ENCODE measurements at places on chromosomes 7 and 10.

GRCh38 chr10:59888781-59889435 lies 17.4 kb downstream of the CCDC6 start:
- no peak for DNase-seq

DNA sequence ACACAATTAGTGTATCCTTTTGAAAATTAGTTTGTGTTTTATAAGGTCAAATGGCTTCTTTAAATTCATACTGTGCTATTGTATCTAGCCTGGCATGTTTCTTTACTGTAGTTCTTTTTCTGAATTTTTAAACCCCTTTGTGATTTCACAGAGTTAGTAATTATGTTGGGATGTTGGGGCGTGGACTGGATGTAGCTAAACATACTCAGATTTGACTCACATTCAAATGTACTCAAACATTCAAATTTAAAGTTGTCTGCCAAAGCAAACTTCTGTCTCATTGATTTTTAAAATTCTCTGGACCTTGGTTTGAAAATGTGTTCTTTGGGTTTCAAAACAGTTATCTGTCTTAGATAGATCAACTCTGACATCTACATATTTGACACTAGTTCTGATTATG lies 7.2 kb upstream of the NRP1 start:
- no peak for DNase-seq

GRCh38 chr7:141014125-141014523 lies 628 bp downstream of the MRPS33 start:
- DNase-seq, result no peak

DNA sequence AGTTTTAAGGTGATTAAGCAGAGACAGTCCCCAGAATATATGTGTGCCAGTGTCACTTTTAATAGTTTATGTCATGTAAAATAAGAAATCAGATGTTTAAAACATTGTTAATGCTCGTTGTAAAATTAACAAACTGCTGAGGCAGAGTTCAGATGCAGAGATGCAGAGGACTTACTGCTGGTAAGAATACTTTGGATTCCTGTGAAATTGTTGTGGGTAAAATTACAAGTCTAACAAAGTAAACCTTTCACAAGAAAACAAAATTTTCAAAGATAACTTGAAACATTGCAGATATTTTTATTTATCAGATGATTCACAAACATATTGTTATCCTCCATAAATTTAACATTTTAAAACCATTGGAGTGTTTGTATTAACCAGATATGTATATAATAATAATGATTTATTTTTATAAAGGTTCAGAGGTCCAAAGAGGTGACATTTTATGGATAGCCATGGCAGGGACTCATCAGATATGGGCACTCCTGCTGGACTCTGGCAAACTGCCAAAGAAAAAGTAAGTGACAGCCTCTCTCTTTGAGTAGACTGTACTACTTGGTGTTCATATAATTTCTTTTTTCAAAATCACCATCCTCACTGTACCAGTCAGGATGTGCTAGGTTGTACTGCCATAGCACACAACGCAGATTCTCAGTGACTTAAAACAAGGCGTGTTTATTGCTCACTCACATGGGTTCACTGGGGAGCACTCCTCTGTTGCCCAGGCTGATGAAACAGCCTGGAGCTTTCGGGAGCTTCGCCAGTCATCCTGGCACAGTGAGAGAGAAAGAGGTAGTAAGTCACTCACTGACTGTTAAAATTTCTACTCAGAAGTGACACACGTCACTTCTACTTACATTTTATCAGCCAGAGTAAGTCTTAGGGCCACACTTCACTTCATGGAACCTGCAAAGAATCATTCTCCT lies 43.5 kb downstream of the NHLRC2 start:
- DNase-seq, result no peak

DNA sequence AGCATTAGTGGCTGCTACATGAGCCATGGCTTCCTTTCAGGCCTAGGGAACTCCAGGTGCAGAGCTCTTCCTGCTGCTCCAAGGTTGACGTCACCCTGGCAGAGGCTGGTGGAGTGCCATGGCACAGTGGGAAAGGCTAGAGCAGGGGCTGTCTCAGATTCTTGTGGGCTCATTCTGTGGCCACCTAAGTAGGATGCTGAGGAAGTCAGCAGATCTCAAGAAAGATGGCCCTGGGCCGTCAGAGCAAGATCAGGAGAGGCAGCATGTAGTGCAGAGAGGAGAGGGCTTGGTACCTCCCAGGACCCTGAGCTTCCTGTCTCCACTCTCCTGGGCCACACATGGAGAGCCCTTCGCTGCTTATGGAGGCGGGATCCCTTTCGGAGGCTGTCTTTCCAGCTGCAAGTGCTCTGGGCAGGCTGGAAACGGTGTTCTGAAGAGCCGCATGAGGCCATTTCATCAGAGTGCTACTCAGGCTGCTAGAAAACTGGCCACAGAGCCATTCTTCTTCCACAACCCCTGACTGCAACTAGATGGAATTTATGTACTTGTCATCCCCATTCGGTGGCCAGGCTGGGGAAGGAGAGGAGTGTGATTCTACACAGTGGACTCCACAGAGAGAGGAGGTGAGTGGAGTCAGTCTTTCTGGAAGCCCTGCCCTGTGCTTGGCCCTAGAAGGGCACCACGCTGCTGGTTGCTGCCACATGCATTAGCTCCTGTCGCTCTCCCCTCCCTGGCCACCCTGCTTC lies 304.2 kb downstream of the RPS24 start:
- no peak for DNase-seq

- DNase-seq, result no peak
Observed at GRCh38 chr10:52353960-52354394, 39.9 kb downstream of the DKK1 start.

GRCh38 chr7:101457001-101457750 lies 94.5 kb downstream of the COL26A1 start:
- no peak for DNase-seq

DNA sequence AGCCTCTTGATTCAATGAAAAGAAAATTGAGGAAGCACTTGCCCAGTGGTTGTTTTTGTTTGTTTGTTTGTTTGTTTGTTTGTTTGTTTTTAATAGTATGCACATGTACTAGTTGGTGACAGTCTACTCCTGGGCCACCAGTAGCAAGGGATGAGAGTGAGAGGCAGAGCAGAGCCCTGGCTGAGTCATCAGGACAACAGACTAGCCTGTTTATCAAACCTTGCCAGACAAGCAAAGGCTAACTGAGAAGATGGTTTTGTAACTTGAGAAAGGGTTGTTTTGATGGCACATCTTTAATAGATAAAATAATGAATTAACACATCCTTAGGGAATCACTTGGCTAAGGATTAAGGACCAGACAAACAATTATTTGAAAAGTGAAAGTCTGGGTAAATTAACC lies 78.1 kb downstream of the INHBA start:
- no peak for DNase-seq

GRCh38 chr10:26879744-26880143 lies 19.0 kb upstream of the ABI1 start:
- no peak for DNase-seq

- DNase-seq, result no peak
Observed at GRCh38 chr10:89078724-89079672, 88.4 kb downstream of the FAS start.

DNA sequence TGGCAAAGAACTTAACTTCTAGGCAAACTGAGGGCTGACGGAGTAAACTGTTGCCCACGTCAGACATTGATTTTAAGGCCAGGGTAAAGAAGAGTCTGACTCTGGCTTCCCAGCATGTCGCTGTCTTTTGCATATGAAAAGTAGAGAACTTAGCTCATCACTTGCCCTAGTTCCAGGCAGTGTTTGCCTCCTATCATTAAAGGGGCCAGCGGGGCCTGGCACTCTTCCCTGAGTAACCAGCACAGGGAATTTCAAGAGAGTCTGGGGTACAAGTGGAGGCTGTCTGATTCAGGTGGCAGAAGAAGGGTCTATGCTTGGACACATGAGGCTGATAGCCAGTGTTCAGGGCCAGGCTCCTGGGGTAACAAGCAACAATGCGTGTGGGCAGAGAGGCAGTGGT lies 4.8 kb downstream of the DENND2A start:
- no peak for DNase-seq

All from kidney epithelial cell (primary cell).